HepG2 (cell line): ENCODE measurements at places on chromosomes 12 and 14. TPM values are rescaled to one million over a fixed set of nuclear protein-coding genes. Genes with fewer than 3 reads are reported as not detected.

FERMT2 gene
- 60.4 and 86.5 TPM in 2 replicates for total RNA-seq

AMDHD1 gene
- 6.2 and 6.5 TPM in 2 replicates for total RNA-seq

ACSM4 gene
- total RNA-seq, result not detected in 2 replicates

ENDOU gene
- total RNA-seq, result not detected in 2 replicates

COL2A1 gene
- 9.2 and 38.3 TPM in 2 replicates for total RNA-seq

HECTD4 gene
- 11.4 and 13.7 TPM in 2 replicates for total RNA-seq

GUCY2C gene
- not detected in 2 replicates for total RNA-seq

RILPL1 gene
- total RNA-seq, result 3.9 and 5.8 TPM in 2 replicates

DNA sequence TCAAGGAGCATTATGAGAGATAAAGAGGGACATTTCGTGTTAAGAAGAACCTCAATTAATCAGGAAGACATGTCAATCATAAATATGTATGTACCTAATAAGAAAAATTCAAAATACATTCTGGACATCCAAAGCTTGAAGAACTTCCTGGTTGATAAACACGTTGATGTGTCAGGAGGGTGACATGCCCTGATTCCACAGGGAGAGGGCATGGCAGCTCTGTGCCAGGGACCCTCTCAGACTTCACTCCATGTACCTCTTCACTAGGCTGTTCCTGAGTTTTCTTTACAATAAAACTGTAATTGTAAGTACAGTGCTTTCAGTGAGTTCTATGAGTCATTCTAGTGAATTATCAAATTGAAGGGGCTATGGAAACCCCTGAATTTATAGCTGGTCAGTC lies 163.5 kb downstream of the CFAP54 start:
- H3K27me3 ChIP-seq, result no peaks in the 10 kb centered on the region
- no peaks in the 10 kb centered on the region for H3K4me1 ChIP-seq
- no peak overlapping the region for H3K4me3 ChIP-seq
- H3K27ac ChIP-seq, result no peak overlapping the region
- DNase-seq, result no peak

DNA sequence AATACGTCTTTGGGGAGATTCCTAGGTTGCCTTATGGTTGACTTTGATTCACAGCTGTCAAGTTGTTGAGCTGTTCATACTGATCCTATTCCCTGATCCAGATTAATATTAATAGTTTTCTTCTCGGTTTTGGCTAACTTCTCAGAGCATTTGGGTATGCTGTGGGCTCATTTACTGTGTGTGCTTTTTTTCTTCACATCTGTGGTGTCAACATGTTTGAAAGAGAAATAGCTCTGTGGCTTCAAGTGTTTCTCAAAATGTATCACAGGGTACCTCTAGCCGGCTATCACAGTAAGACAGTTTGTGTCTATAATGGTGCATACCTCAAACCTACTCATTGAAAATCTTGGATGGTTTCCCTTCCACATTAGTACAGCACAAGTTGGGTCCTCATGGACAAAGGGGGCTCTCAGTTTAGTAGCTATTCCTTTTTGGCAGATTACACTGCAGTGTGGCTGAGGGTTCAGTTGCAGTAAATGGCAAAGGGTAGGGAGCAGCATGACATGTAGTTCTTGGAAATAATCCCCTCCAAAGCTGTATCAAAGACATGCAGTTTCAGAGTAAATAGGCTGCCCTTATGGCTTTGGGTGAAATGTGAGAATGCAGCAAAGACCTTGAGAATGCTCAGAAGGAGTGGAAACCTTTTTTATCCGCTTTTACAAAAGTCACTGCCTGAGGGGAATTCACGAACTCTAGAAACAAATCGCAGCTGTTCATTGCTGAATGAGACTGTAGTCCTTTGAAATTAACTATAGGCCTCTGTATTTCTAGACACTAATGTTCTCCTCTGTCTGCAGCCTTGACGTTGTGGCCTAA lies 102.4 kb upstream of the ATF1 start:
- H3K4me1 ChIP-seq, result peaks cover 48% of the 10 kb centered on the region
- DNase-seq, result no peak
- no peak overlapping the region for H3K4me3 ChIP-seq

- no peak overlapping the region for H3K27ac ChIP-seq
- no peak for DNase-seq
Measured at GRCh38 chr12:53450936-53451335, 966 bp upstream of the PCBP2 start.

- no peak for DNase-seq
- no peak overlapping the region for H3K27ac ChIP-seq
- H3K36me3 ChIP-seq, result no peaks in the 10 kb centered on the region
- H3K4me3 ChIP-seq, result no peak overlapping the region
- H3K27me3 ChIP-seq, result no peaks in the 10 kb centered on the region
Measured at GRCh38 chr14:38391334-38391733, 135.4 kb upstream of the CLEC14A start.

- DNase-seq, result no peak
- H3K36me3 ChIP-seq, result no peaks in the 10 kb centered on the region
- no peak overlapping the region for H3K27ac ChIP-seq
Measured at GRCh38 chr12:131536337-131536736, 174.6 kb upstream of the SFSWAP start.

GRCh38 chr14:39843881-39844280 lies 411.6 kb upstream of the FBXO33 start:
- no peak overlapping the region for H3K4me3 ChIP-seq
- DNase-seq, result no peak
- no peaks in the 10 kb centered on the region for H3K4me1 ChIP-seq
- no peaks in the 10 kb centered on the region for H3K27me3 ChIP-seq

DNA sequence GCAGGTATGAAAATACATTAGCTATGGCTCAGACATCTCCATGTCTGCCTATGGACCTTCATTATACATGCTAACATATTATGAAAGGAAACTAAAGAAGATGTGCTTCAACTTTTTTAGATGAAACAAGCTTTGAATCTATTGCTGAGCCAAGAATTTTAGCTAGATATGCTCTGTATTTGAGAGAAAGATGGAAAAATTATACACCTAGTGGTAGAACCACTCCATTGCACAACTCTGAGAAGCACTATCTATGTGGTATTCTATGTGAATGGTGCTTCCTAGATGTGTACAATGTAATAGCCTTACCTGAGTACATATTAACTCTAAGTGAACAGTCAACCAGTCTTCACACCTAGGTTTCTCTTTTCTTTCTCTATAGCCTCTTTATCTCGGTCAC lies 17.3 kb downstream of the EPYC start:
- H3K27ac ChIP-seq, result no peak overlapping the region
- H3K4me3 ChIP-seq, result no peak overlapping the region
- no peaks in the 10 kb centered on the region for H3K36me3 ChIP-seq
- DNase-seq, result no peak

GRCh38 chr14:26598081-26598671 lies 343 bp upstream of the NOVA1 start:
- H3K27me3 ChIP-seq, result peaks cover 17% of the 10 kb centered on the region; the same call in 2 of the 3 replicates
- peak overlapping the region; percentile 72 for H3K4me3 ChIP-seq
- no peaks in the 10 kb centered on the region for H3K36me3 ChIP-seq

DNA sequence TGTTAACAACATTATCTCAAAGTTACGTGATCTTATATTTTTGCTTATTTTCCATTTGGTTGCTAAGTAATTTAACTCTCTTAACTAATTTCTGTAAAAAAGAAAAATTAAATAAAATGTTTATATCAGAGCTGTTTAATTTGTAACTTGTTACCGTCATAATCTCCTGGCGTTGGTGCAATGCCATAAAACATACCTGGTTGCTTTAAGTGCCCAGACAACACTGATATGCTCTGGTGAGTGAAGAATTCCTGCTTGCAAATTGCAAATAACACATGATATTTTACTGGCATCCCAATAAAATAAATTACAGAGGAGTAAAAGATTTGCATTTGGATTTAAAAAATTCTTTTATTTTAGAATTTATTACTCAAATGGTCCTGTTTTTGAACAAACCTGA lies 640.1 kb upstream of the MIS18BP1 start:
- no peak for DNase-seq
- H3K36me3 ChIP-seq, result no peaks in the 10 kb centered on the region
- no peaks in the 10 kb centered on the region for H3K4me1 ChIP-seq
- H3K27ac ChIP-seq, result no peak overlapping the region
- no peaks in the 10 kb centered on the region for H3K27me3 ChIP-seq

GRCh38 chr14:51419685-51420084 lies 179.6 kb downstream of the TMX1 start:
- H3K27me3 ChIP-seq, result no peaks in the 10 kb centered on the region
- H3K36me3 ChIP-seq, result no peaks in the 10 kb centered on the region
- no peak for DNase-seq
- no peak overlapping the region for H3K27ac ChIP-seq
- no peak overlapping the region for H3K4me3 ChIP-seq
- no peaks in the 10 kb centered on the region for H3K4me1 ChIP-seq

DNA sequence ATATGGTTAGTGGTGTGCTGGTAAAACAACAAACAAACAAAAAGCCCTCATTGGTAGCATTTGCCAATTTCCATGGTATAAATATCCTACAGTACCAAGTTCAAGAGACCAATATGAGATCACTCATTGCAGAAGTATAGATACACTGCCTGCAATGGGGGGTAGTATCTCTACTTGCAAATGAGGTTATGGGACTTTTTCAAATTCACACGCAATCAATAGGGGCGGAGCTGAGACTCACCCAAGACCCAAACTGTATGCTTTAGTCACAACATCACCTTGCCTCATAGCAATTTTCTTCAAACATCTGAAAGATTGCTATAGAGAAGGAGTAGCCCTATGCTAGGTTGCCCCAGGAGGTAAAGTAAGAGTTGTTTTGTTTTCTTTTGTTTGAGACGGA lies 93.7 kb downstream of the VCPKMT start:
- H3K36me3 ChIP-seq, result no peaks in the 10 kb centered on the region
- DNase-seq, result no peak
- H3K4me1 ChIP-seq, result peaks cover 35% of the 10 kb centered on the region
- H3K27ac ChIP-seq, result no peak overlapping the region

DNA sequence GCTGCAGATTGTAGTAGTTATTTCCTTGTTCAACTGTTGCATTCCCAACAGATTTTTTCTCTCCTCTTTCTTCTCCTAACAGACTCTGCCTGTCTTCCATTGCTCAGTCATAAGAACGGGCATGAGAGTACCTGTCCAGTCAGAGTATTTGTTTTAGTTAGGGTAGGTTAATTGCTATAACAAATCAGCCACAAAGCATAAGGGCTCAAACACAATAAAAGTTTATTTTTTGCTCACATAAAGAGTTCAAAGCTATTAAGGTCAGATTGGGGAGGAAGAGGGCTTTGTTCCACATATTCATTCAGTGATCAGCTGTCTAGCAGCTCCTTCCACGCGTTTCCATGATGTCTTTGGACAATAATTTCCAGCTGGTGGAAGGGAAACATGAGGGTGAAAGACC lies 92.8 kb upstream of the PLXNC1 start:
- H3K27ac ChIP-seq, result no peak overlapping the region
- no peak overlapping the region for H3K4me3 ChIP-seq
- no peaks in the 10 kb centered on the region for H3K36me3 ChIP-seq
- H3K27me3 ChIP-seq, result no peaks in the 10 kb centered on the region
- peaks cover 51% of the 10 kb centered on the region for H3K4me1 ChIP-seq

DNA sequence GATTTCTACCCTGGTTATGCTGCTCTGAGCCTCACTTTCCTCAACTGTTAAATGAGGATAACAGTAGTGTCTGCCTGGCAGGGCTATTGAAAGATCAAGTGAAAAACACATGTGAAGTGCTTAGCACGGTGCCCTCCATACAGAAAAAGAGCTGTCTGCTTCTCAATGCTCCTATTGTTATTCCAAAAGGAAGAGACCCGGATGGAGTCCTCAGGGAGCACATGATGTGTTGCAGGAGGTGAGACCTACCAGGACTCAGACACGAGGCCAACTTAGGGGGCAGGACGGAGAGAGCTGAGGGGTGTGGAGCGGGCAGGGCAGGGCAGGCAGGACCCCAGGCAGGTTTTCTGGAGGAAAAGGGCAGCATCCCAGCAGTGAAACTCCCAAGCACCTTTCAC lies 8.9 kb downstream of the FAIM2 start:
- DNase-seq, result no peak
- H3K27me3 ChIP-seq, result peaks cover 5% of the 10 kb centered on the region
- no peak overlapping the region for H3K4me3 ChIP-seq
- H3K36me3 ChIP-seq, result no peaks in the 10 kb centered on the region

GRCh38 chr14:95301527-95302187 lies 18.1 kb downstream of the CLMN start:
- no peaks in the 10 kb centered on the region for H3K36me3 ChIP-seq
- H3K4me1 ChIP-seq, result peaks cover 77% of the 10 kb centered on the region
- peak overlapping the region; percentile 92 for H3K27ac ChIP-seq

DNA sequence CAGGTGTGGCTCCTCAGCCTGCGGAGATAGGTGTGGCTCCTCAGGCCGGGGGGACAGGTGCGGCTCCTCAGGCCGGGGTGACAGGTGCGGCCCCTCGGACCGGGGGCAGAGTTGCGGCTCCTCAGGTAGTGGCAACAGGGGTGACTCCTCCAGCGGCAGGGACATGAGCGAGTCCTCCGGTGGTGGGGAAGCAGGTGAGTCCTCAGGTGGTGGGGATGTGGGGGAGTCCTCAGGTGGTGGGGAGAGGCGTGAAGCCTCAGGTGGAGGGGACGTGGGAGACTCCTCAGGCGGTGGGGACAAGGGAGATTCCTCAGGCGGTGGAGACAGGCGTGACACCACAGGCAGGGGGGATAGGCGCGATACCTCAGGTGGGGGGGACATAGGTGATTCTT lies 9.2 kb downstream of the KMT2D start:
- no peak overlapping the region for H3K27ac ChIP-seq
- H3K27me3 ChIP-seq, result no peaks in the 10 kb centered on the region
- no peak for DNase-seq
- H3K4me1 ChIP-seq, result peaks cover 16% of the 10 kb centered on the region
- peaks cover 93% of the 10 kb centered on the region for H3K36me3 ChIP-seq

- no peaks in the 10 kb centered on the region for H3K36me3 ChIP-seq
- H3K27me3 ChIP-seq, result no peaks in the 10 kb centered on the region
- H3K27ac ChIP-seq, result no peak overlapping the region
- DNase-seq, result peak; percentile 2
Measured at GRCh38 chr12:58860056-58860787, 60.1 kb downstream of the LRIG3 start.

DNA sequence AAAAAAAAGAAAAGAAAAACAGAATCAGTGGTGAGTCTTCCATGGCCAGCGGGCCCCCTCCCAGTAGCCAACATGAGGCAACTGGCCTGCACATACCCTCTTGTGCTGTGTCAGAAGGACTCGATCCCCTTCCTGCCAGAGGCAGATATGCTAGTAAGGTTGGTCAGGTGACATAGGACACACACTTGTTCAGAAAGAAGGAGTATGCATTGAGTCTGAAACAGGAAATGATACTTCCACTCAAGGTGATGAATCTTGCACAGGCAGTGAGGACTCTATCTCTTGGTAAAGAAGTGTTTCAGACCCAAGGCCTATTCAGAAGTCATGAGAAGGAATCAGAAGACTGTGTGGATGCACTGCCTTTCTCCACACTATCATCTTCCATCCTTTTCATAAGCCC lies 269.7 kb upstream of the FAR2 start:
- no peak overlapping the region for H3K27ac ChIP-seq
- no peak for DNase-seq
- H3K36me3 ChIP-seq, result no peaks in the 10 kb centered on the region

GRCh38 chr12:102483466-102483865 lies 3.1 kb upstream of the IGF1 start:
- DNase-seq, result no peak
- no peaks in the 10 kb centered on the region for H3K36me3 ChIP-seq
- H3K27me3 ChIP-seq, result no peaks in the 10 kb centered on the region
- H3K4me3 ChIP-seq, result no peak overlapping the region
- H3K27ac ChIP-seq, result no peak overlapping the region
